ENCODE measurements at places on chromosomes 7 and 10.

GRCh38 chr10:98236862-98237261 is 31.1 kb downstream of the LOXL4 start:
- no peak for DNase-seq

DNA sequence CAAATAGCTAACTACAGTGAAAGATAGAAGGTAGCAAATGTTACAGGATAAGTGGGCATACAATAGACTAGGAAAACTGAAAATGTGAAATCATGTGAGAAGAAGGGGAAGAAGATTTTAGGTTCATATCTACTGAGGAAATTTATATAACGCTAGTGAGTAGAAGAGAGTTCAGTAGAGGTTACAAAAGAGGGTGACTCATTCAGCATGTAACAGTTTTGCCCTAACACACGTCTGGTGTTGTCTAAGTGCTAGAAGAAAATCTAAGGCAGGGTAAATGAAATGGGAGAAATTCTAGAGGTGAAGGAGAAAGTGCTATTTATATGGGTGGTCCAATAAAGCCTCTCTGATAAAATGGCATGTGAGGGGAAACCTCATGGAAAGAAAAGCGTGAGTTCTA is 731.4 kb upstream of the POT1 start:
- no peak for DNase-seq

GRCh38 chr10:125788156-125789034 is 12.8 kb upstream of the MMP21 start:
- peak; percentile 21 for DNase-seq

DNA sequence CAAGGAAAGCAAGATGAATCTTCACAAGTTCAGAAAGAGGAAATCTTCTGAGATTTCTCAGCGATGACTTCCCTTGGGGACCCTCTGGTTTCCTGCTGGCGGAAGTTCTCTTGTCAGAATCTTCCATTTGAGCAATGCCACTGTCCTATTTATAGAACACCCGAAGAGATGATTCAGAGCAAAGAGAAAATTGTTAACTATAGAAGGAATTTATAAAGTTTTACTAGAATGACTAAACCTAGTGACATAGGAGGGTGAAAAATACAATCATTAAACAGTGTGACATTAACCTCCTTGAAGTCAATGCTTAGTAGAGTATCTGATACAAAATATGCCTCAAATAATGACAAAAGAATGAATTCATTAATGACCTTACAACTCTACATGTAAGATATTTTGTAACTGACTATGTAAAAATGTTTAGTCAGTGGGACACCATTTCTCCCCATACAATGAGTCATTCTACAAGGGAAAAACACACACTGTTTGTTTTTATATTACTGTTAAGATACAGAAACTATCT is 206.5 kb upstream of the CNTNAP2 start:
- no peak for DNase-seq

DNA sequence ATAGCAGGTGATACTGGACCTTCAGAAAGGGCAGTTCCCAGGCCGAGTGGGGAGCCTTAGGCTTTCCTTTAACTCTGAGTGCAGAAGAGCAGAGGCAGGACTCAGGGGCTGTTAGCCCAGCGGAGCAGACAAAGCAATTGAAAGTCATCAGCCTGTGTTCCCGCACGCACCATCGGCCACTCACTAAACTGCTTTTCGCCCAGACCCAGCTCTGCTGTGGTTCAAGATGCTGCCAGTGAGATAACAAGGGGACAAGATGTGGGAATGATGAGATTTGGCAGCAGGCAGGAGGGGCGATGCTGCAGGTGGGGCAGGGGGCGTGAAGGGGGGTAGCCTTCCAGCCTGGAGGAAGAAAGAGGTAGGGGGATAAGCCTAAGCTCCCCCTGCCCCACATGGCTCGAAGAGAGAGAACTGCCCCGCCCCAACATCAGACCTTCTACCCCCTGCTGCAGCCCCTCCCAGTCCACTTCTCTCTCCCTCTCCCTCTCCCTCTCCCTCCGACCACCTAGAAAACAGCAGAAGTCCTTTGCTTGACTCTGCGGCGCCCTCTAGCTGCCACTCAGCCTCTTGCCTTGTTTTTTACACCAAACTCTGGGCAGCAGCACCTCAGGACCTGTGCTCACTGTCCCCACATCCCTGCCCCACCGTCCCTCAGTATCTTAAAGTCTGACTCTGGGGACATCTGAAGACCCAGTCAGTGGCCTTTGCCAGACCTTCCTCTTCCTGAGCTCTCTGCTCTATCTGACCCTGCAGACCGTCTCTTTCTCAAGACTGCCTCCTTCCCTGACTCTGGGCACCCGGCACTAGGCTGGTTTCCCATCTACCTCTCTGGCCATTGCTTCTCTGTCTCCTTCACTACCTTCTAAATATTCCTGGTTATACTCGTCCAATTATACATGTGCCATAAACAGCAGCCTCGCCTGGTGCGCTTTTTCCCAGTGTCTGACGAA is 110.5 kb downstream of the C10orf105 start:
- peak; percentile 46 for DNase-seq

- no peak for DNase-seq
Measured at GRCh38 chr7:153430931-153431330, 621.3 kb upstream of the DPP6 start.

GRCh38 chr7:138066954-138067394 is 9.3 kb upstream of the AKR1D1 start:
- DNase-seq: no peak

GRCh38 chr10:119211625-119212441 is 4.5 kb downstream of the GRK5 start:
- no peak for DNase-seq

DNA sequence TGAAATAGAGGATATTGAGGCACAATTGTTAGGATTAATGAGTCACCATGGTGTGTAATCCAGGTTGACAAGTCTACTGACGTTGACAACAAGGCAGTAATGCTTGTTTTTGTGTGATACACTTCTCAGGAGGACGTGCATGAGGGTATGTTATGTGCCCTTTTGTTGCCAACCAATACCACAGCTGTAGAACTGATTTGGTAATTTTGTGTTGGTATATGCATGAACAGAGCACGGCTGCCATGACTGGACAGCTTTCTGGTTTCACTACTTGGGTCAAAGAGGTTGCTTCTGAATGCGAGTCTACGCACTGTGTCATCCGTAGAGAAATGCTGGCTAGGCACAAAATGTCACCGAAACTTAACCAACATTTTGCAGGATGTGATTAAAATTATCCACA is 32.9 kb downstream of the PHTF2 start:
- peak; percentile 71 for DNase-seq

DNA sequence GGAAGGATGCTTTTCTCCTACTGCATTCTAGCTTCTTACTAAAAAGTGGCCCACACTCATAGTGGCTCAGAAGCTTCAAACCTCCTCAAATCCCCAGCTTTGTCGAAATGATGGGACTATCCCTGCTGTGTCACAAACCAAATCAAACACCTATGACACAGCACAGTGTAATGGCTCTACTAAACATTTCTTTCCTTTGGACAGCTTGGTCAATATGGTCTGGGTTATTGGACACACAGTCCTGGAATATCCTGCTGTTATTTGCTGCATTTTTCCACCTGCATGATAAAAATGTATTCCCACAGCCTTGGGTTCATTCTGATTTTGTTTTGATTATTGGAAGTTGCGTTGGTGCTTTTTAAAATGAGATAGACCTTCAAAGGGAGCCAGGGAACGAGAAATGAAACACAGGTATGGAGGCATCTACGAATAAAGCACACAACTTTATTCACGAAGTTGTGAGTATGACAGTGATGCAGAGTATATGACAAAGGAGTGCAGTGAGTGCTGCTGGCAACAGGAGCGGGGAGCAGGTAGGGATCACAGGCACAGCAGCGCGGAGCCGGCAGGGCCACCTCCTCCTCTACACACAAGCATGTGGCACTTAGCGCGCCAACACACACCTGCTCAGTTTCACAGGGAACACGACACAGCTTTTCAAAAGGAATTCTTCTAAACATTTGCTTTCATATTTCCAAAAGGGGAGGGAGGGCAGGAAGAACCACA is 26.5 kb upstream of the AFAP1L2 start:
- no peak for DNase-seq

GRCh38 chr7:44466300-44467216 is 23.9 kb downstream of the NUDCD3 start:
- no peak for DNase-seq

DNA sequence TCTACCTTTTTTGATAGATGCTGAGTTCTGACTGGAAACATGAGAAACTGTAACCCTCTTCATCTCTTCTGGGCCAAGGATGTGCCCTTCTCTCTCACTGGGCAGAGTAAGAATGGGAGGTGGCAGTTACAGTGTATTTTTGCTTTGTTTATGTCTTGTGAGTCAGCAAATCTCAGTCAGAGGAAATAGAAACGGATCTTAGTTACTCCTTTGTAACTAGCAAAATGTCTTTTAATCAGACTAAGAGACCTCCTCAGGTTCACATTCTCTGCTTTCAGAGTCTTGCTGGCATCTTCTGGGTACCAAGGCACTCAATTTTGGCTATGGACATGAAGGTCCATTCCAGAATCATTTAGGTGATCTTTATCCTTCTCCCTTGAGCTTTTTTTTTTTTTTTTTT is 70.9 kb downstream of the HHEX start:
- DNase-seq: no peak

DNA sequence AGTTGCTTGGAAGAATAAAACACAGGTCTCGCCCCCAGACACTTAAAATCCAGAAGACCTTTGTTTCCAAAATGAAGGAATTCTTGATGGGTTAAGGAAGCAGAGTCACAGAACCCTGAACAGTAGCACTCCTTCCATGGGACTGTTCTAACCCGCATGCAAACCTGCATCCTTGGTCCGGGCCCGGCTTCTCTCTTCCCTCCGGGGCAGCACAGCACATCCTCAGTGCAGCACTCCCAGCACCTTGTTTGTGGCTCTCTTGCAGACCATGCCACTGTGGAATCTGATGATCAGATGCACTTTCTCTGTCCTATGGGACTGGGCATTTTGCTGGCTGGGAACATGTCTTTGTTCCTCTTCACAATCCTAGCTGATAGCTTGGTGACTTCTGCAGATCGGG is 33.5 kb downstream of the INSYN2A start:
- DNase-seq: no peak

GRCh38 chr7:37495574-37496184 is 47.0 kb upstream of the ELMO1 start:
- no peak for DNase-seq

- DNase-seq: no peak
Measured at GRCh38 chr10:131858118-131858515, 42.7 kb upstream of the PPP2R2D start.

DNA sequence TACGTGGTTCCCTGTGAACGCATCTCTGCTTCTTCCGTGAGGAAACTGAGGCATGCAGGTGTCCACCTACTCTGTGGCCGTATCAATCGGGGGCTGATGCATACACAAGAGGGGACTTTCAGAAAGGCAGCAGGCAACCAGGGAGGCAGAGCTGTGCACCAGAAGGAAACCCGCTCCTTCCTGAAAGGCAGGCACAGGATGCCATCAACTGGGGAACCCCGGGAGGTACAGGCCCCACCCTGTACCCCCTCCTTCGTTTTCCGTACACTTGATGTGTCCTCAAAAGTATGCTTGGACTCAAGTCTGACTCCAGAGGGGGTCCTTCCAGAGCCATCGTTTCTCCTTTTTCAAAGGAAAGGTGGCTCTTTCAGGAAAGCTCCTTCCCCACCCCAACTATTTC is 59.5 kb downstream of the ASB13 start:
- DNase-seq: no peak

DNA sequence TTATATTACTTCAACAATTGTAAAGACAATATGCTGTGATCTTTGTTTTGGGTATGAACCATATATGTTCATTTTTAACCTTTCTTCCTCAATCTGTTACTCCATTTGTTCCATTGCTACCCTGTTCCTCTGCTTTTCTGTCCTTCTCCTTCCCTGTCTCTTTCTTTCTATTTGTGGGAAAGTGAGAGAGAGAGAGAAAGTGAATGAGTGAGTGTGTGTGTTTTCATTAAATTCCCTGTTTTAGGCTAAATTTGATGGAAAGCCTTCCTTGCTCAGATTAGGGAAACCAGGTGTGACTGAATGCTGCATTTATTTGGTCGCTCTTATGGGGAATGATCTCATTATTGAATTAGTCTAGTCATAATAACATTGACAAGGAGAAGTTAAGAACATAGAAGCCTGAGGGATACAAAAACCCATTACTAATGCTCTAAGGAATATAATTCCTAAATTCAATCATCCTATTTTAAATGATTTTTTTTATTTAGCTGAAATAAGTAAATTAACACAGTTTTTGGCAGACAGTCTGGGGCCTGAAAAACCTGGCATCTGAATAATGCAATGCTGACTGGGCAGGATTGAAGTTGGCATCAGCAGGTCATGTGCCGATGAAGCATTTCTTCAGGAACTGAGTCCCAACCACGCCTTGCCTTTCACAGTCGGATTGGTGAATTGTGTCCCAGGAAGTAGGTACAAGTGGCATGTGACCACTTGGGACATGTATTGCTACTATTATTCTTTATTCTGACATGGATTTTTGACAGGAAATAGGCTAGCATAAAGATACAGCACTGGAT is 117.6 kb upstream of the LRGUK start:
- no peak for DNase-seq

DNA sequence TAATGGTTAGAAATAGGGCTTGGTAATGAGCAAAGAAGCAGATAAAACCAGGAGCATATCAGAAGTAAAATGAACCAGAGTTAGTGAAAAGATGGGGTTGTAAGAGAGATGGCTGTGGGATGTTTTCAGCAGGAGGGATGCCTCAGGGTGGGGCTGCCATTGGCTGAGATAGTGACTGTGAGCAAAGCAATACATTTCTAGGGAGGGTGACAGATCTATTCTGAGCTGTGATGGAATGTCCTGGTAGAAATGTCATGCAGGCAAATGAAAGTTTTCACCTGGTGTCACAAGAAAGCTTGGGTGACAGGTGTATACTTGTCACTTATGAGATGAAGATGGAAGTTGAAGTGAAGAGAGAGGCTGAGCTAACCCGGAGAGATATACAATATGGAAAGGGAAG is 435.9 kb downstream of the TNS3 start:
- DNase-seq: no peak

Measured in T-helper 1 cell (primary cell).